ENCODE measurements at places on chromosomes 2 and 18.

GRCh38 chr18:23856466-23857163 is 157.9 kb upstream of the TTC39C start:
- DNase-seq, result no peak

GRCh38 chr18:45161850-45162249 is 453.4 kb upstream of the SLC14A2 start:
- no peak for DNase-seq

GRCh38 chr2:108449410-108450130 is 564 bp downstream of the GCC2 start:
- no peak for DNase-seq

- DNase-seq, result no peak
Observed at GRCh38 chr2:205905576-205905975, 180.4 kb downstream of the INO80D start.

DNA sequence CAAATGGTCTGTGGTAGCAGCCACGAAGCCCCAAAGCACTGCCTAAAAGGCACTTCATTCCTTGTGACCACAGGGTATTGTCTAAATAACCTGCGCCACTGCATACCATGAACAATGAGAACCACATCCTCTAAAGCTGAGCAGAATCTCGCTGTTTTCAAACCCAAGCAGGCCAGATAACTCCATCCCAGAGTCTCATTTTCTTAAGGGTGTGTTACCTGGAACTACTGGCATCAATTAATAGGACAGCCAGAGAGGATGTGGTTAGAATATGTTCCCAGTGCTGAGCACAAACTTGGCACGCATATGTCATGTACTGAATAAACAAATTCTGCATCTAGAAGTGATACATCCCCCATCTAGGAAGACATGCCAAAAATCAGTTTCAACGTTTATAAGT is 13.0 kb downstream of the VPS4B start:
- DNase-seq, result no peak

- DNase-seq, result no peak
Observed at GRCh38 chr2:202883987-202884675, 12.6 kb upstream of the ICA1L start.

GRCh38 chr2:70085711-70086277 is 1.5 kb upstream of the PCBP1 start:
- no peak for DNase-seq

- no peak for DNase-seq
Observed at GRCh38 chr18:48771641-48772375, 179.0 kb downstream of the SMAD7 start.

GRCh38 chr18:33583901-33584300 is 5.9 kb downstream of the ASXL3 start:
- no peak for DNase-seq

DNA sequence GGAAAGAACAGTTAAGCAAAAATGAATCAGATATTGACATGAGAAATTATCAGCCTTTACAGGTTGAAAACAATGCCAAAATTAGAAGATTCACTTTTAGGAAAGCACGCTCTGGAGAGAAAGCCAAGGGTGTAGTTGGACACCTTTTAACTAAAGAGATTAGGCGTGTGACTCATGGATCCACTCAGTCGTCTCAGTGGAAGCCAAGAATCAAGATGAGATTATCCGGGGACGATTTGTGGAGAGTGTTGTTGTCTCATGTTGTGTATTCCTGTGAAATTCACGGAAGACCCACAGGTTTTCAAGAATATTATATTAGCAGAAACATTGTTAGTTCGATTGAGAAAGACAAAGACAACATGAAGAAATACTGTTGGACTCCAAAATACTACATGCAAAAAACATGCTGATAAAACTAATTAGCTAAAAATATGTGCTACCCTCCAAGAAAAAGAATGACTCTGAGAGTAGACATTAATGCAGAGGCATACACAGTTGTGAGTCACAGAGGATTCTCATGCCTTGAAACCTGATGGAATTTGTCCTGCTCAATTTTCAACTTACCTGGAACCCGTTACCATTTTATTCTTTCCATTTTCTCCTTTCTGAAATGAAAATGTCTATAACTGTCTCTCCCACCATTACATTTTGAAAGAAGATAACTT is 192.1 kb upstream of the RND3 start:
- DNase-seq, result no peak

DNA sequence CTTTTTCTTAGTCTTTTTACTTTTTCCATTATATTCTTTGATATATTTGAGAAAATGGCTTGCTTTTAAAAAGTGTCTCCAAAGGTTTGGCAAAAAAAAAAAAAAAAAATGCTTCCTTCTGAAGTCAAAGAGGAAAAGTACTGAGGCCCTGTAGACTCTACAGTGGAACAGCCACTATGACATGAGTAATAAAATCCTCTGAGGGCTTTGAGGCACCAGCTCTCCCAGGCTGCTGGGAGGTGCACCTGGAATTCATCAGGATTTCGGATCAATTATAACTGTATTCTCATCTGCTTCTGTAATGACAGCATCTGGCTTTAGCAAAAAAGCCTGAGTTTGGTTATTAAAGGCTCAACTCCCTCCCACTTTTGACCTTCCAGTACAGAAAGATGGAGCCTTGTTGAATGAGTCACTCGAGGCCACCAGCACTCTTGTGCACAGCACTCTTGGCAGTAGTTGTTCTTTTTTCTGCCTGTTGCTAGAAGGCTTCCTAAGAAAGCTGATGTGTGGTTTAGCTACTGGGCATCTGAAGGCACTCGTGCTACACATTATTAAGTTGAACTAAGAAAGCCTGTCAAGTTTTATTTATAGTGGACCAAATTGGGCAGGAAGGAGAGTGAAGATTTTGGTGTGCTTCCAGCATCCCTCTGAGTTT is 131.3 kb downstream of the PRPF40A start:
- no peak for DNase-seq

DNA sequence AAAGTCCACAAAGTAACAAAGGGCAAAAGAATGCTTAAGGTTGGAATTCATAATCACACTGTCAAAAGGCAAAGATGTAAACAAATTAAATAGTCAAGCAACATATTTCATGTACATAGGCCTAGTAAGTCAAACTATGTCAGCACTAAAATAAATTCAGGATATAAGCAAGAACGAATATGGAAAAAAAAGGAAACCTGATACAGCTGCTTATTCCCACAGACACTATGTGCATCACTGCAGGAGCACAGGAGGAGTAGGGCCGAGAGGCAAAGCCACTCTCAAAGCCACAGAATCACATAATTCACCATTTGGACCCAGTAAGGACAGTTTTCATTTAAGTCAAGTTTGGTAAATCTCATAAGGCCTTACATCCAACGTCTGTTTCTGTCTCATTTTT is 116.6 kb downstream of the SATB2 start:
- DNase-seq, result no peak

DNA sequence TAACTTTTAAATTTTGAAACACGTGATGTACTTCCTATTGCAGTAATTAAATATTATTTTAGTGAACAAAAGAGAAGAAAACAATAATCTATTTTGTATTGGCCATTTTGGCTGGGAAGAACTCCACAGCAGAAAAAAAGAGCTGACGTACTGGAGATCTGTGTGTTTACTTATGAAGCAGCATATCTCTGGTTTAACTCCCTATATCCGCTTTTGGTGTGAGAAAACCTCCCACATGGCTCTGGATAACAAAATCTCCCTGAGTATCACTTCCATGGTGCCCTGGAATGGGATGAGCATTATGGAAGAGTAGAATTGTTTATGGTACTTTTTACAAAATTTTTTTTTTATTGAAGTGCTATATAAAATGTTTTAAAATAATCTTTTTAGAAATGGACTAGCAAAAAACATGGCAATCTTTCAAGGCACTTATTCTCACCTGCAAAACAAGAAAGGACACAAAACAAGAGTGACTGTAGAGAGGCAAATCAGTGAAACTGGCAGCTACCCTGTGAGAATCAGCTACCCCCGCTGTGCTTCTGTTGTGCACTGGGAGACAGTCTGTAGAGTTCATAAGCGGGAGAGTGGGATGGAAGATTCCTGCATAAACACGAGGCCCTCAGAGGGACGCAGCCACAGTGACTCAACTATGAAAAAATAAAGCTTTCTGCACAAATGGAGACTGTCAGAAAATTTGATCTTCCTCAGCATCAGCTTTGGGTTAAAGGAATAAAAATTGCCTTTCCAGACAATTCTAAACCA is 762.2 kb upstream of the HS6ST1 start:
- no peak for DNase-seq

- DNase-seq, result no peak
Observed at GRCh38 chr2:6999211-6999877, 82.1 kb downstream of the RNF144A start.

GRCh38 chr2:119248751-119249150 is 25.1 kb downstream of the STEAP3 start:
- DNase-seq, result no peak

DNA sequence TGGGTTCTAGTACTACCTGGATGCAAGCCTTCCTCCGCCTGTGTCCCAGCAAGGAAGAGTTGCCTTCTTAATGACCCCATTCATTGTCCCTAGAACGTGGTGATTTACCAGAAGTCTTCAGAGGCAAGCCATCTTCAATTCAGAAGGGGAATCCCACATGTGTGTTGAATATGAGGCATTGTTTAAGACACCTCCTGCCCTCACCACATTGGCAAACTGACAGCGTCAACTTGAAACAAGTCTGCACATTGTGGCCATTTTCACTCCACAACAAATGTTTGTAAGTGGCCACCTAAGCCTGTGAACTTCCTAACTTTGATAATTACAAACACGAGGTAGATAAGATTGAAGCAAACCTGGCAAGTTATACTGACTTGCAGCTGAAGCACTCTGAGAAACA is 83.7 kb downstream of the TCF7L1 start:
- DNase-seq, result no peak

GRCh38 chr2:200471928-200472645 is 37.8 kb downstream of the KCTD18 start:
- DNase-seq, result no peak

DNA sequence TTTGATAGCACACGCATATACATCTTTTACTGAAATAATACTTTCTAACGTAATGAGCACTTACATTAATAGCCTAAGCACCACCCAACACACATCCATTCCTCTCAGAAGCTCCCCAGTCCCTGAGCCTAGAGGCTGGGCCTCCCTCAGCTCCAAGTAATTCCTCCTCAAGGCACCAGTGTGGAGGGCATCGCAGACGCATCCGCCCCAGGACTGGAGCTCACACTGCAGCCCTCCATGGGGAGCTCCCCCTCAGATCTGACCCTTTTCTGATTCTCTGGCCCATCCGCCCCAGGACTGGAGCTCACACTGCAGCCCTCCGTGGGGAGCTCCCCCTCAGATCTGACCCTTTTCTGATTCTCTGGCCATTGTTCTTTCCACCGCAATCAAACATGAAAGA is 60.4 kb upstream of the SNTG2 start:
- DNase-seq, result no peak

DNA sequence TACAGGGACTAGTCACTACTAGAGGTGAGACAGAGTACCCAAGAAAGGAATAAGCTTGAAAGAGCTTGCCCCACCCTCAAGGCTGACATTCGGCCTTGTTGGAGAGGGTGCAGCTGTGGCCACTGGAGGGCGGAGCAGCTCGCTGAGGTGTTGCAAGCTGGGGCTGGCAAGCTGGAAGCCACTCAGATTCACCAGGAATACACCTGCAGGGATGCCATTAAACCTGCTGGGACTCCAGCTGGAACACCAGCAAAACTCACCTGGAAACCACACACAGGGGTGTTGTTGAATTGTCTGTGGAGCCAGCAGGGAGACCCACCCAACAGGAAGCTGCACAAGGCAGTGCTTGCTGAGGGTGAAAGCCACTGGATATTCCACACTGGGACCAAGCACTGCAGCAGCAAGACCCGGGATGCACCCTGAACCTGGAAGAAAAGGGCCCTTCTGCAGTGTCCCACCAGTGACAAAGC is 26.1 kb downstream of the KCTD18 start:
- DNase-seq, result no peak

GRCh38 chr2:50749216-50749615 is 282.7 kb downstream of the NRXN1 start:
- no peak for DNase-seq

DNA sequence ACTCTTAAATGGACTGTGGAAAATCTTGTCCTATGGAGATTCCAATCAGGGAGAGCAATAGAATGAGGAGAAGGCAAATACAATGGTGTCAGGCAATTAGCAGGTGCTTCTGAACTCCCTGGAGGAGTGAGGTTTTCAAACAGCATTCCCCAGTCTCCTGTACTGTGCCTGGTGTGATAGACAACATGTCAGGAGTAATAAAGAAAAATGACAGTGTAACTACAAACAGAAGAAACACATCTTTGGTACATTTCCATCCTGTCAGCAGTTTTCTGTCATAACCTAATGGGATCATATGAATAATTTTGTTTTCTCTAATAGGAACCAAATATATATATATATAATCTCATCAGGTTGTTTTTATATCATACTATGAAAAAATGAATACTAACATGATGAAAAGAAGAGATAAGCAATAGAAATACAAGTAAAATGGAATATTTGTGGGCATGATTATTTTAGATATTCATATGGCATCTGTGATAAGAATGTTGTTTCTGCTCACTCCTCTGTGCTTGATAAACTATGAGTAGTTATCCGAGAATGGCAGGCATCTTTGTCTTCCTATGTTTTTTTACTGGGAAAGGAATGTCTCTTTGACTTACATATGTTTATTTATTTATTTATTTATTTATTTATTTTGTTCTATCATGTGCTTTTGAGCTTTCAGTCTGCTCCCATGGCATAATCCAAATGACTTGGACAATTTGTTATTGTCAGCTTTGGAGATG is 441.7 kb downstream of the TXNL1 start:
- DNase-seq, result no peak

GRCh38 chr2:4291430-4291829 is 588.1 kb downstream of the DCDC2C start:
- DNase-seq, result no peak

DNA sequence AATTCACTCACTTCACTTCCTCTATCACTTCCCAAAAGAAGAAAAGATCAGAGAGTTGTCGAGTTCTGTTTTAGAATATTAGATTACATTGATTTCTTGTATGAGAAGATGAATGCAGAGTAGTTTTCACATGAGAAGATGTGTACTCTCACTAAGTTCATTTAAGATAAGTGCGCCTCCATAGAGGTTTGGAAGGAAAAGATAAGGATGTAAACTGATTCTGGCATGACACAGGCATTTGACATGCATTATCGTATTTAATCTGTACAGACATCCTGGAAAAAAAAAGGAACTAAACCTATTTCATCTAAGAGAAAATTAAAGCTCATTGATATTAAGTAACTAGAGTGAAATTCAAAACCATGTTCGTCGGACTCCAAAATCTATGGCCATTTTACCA is 152.2 kb upstream of the CRIM1 start:
- DNase-seq, result no peak

GRCh38 chr18:1048032-1048431 is 143.4 kb downstream of the ADCYAP1 start:
- no peak for DNase-seq

- DNase-seq, result no peak
Observed at GRCh38 chr2:98509542-98510321, 65.1 kb downstream of the INPP4A start.

GRCh38 chr18:11136241-11136640 is 13.1 kb downstream of the PIEZO2 start:
- DNase-seq, result no peak

GRCh38 chr18:32301976-32302743 is 112.3 kb downstream of the MEP1B start:
- no peak for DNase-seq

- no peak for DNase-seq
Observed at GRCh38 chr2:38572167-38572566, 30.6 kb downstream of the HNRNPLL start.

- no peak for DNase-seq
Observed at GRCh38 chr2:47088371-47089082, 66.6 kb downstream of the STPG4 start.

Measured in activated T-helper 1 cell treated with anti-CD3 and anti-CD28 coated beads, Interleukin-2, amount 50 U/mL, for 16 hours (primary cell).